ENCODE measurements at places on chromosomes 6 and 20.

DNA sequence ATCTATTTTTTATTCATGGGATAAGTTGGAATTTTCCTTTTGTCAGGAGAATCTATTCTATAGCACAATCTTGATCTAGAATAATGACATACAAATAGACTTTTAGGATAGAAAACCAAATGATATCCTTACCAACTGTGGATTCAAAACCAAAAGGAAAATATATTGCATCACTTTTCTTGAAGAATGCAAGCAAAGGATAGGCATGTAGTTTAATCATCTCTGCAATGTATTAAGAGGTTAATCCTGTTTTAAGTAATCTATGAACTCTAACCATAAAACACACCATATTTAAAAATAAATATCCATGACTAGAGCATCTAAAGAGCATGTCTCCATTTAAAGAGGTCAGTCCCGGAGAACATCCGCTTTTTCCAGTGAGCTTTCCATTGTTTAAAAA is 106.7 kb upstream of the CNKSR3 start:
- DNase-seq = no peak

DNA sequence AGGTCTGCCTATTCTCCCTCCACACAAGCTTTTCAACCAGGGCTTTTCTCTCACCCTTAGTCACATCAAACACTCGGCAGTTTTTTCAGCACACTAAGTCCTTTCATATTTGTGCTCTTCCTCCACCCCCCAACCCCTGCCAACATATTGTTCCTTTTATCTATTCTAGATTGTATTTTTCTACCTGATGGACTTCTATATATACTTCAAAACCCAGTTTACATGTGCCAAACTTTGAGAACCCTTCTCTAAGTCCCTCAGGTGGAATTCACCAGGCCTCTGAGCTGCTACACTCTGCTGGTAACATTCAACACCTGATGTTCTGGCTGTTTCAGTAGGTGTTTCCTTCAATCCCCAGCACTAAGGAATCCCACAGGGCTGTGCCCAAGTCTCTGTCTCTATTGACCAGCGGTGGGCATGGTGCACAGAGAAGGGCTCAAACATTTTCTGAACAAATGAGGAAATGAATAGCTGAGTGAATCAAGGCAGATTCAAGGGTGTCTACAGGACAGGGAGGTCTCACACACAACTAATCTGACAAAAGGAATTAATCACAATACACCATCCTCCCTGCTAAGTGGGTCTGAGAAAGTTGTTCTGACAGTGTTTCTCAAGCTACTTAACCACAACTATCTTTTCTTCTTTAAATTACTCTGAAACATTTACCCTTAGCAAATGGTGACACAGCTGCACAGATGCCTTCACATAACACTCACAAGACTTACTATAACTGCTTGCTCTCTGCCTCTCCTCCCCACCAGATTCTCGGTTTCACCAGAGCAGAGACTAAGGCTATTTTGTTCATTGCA is 166.5 kb downstream of the TSHZ2 start:
- DNase-seq = no peak

DNA sequence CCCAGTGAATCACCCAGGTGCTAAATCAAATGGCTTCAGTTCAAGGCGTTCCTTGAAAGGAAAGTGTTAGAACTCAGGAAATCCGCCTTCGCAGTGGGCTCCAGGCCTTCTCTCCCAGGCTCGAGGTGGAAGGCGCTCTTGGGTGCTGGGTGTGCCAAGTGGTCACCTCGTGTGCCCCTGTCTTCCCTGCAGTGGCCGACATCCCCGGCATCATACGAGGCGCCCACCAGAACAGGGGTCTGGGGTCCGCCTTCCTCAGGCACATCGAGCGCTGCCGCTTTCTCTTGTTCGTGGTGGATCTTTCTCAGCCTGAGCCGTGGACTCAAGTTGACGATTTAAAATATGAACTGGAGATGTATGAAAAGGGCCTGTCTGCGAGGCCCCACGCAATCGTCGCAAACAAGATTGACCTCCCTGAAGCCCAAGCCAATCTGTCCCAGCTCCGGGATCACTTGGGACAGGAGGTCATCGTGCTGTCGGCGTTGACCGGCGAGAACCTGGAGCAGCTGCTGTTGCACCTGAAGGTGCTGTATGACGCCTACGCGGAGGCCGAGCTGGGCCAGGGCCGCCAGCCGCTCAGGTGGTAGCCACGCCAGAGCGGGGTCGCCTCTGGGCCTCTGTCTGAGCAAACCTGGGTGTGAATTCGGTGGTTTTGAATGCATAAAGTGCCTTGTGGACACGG is 17.8 kb downstream of the MTG2 start:
- no peak for DNase-seq

GRCh38 chr20:45218124-45218523 is 3.0 kb upstream of the SEMG2 start:
- DNase-seq = no peak

DNA sequence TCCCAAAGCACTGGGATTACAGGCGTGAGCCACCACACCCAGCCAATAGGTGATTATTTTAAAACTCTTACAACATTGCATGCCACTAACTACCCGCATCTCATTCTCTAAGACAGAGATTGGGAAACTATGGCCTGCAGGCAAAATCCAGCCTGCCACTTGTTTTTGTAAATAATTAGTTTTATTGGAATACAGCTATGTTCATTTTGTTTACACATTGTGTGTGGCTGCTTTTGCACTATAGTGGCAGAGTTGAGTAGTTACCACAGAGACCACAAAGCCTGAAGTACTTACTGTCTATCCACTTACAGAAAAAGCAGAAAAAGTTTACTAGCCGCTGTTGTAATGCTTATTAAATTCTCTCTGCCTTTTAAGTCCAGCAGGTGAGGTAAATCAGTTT is 16.4 kb upstream of the PKIG start:
- no peak for DNase-seq
